ENCODE measurements at places on chromosomes 16 and 17. TPM values are rescaled to one million over a fixed set of nuclear protein-coding genes. Genes with fewer than 3 reads are reported as not detected.

DNA sequence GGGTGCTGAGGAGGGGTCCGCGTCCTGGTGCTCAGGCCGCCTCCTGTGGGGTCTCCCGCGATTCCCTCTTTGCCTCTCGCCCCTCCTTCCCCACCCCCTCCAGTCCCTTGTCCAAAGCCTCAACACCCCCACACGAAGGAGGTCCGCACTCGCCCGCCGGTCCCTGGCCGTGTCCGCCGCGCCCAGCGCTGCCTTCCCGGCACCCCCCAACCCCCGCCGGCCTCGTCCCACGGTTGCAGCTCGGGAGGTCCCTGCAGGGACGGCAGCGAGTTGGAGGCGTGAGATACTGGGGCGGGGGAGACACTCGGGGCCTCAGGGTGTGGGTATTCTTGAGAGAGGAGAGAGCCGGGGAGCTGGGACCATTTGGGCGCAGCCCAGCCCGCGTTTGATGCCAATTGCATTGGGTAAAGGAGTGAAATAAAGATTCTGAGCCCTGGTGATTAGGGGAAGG, 468 bp downstream of the FLYWCH2 start:
- peak; percentile 28 for DNase-seq

DNA sequence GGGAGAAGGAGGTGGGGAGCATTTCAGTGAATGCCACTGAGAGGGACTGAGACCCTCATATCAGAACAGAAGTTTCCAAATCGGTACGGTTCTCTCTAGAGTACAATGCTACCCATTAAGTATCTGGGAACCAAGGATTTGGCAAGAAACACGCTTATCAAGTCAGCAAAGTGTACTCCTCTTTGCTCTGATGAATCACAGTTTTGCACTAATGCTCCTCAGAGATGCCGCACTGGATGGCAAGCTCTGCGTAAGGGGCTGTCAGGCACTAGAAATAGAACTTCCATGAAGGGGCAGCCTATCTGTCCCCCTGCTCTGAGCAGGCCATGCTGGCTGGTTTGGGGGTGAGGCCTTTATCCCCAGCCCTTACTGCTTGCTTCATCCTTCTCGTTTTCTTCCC, 4.8 kb upstream of the ABCC12 start:
- DNase-seq: no peak

GRCh38 chr16:66203476-66203875, 163.0 kb upstream of the CDH5 start:
- no peak for DNase-seq

DNA sequence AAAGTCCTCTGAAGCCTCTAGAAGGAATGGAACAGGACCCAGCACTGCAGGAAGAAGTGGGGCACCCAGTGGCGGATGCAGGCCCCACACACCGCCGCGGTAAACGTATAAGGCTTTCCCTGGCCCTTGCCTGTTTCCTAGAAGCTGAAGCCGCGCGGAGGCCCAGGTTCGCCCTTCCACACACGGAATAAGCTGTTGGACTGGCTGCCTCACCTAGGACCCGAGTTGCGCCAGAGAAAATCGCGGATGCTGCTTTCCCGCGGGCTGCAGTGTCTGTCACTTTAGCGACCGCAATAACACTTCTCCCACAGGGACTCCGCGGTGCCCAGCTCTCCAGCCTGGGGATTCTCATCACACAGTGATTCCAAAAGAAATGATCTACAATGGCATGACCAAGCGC, 1736.9 kb downstream of the TP53TG3F start:
- no peak for DNase-seq

- no peak for DNase-seq
Measured at GRCh38 chr17:12074346-12074745, 53.7 kb downstream of the MAP2K4 start.

- DNase-seq: no peak
Measured at GRCh38 chr16:87620201-87620495, 17.8 kb downstream of the JPH3 start.

GRCh38 chr17:77456271-77456950, 315.6 kb downstream of the SEC14L1 start:
- no peak for DNase-seq

DNA sequence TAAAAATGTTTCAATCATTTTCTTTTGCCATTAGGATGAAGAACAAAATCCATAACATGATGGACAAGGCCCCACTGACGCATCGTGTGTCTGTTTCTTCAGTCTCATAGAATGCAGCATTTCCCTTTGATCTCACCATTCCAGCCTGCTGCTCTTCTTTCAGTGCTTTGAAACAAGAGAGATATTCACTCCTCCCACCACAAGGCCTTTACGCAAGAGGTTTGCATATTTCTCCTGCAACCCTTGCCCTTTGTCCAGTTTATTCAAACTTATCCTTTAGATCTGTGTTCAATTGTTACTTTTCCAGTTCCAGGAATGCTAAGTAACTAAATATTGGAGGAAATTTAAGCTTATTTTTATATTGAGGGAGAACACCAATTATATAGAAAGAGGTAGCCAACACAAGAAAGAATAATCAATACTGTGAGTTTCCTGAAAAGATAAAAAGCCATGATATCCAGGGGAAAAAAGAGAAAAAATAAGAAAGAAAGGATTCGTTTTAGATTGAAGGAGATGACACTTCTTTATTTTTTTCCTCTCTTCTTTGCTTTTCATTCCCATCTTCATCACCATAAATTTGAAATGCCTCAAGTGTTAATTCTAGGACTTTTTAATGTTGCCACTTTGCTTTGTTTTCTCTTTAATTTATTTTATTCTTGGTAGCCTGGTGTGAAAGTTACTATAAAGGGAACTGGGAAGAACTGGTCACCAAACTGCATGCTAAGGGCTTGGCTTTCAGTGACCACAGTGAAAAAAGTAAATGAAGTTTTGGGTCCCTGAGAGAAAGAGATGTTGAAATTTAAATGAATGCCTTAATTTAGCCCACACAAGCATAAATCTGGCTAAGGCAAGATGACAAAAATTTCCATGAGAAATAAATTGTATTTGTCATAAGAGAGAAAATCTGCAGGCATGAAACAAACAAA, 102.1 kb downstream of the KIF2B start:
- DNase-seq: no peak

GRCh38 chr17:17315142-17315821, 12.1 kb downstream of the NT5M start:
- DNase-seq: no peak

- DNase-seq: peak; percentile 39
Measured at GRCh38 chr17:82648742-82649331, 593 bp upstream of the WDR45B start.

GRCh38 chr17:72394531-72394930, 273.7 kb downstream of the SOX9 start:
- no peak for DNase-seq

DNA sequence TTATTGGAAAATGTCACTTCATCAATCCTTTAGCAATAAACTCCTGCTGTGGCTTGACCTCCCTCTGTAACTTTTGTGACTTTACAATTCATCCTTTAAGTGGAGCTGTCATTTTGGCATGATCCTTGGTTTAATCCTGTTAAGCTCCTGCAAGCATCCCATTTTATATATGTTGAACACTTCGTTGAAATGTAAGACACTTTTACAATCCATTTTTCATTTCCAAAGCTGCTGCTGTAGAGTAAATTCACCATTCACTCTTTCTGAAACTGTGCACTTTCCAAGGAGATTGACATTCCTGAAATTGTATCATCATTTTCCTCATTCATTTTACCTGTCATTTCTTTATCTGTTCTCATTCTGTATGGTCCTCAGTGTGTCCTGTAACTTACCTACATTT, 1003.2 kb upstream of the GOT2 start:
- no peak for DNase-seq

- DNase-seq: no peak
Measured at GRCh38 chr16:29789775-29790182, 772 bp upstream of the KIF22 start.

- no peak for DNase-seq
Measured at GRCh38 chr16:20073203-20074098, at the start of gene GPR139. Gene GPR139 (minus strand): TSS chr16:20073890. CDS start chr16:20073616, 274 bp downstream.

DNA sequence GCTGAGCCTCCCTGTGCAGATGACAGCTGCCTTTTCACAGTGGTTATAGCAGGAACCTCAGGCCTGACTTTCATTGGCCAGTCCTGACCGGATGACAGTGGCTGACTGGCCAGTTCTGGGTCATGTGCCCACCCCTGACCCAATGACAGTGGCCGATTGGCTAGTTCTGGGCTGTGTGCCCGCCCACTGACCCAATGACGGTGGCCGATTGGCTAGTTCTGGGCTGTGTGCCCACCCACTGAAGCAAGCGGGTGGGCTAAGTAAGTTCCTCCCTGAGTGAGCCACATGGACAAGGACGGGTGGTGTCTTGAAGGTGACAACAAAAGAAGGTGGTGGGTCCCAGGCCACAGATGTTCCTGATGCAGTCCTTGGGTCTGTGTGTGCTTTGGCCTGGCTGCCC, 9.5 kb downstream of the DEF8 start:
- DNase-seq: no peak

DNA sequence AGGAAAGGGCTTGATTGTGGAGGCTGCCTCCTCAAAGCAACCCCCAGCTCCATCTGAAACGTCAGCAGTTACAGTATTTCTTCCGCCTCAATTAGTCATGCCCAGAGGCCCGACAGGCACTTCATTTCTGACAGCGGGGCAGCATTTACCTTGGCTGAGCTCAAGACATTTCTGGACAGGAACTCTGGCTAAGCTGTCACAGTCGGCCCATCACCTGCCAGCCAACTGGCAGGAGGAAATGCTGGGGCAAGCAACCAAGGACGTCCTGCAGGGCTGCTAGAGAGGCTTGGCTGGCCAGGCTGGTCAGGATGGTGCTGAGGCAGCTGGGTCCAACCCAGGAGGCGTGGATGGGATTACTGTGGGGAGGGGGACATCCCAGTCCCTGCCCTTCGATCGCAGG, 27.8 kb downstream of the PLXDC1 start:
- DNase-seq: no peak

DNA sequence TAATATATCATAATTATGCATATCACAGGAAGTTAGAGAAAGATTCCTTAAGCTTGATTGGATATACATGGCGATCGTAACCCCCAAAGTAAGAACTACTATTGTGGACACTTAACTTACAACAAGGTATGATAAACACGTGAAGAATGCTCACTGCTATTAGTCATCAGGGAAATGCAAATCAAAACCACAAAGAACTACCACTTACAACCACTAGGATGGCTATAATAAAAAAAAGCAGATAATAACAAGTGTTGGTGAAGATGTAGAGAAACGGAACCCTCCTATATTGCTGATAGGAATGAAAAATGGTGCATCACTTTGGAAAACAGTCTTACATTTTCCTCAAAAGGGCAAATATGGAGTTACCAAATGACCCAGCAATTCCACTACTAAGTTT, 265.9 kb downstream of the SLC39A11 start:
- no peak for DNase-seq

GRCh38 chr16:75106351-75107274, 10.0 kb downstream of the LDHD start:
- no peak for DNase-seq

DNA sequence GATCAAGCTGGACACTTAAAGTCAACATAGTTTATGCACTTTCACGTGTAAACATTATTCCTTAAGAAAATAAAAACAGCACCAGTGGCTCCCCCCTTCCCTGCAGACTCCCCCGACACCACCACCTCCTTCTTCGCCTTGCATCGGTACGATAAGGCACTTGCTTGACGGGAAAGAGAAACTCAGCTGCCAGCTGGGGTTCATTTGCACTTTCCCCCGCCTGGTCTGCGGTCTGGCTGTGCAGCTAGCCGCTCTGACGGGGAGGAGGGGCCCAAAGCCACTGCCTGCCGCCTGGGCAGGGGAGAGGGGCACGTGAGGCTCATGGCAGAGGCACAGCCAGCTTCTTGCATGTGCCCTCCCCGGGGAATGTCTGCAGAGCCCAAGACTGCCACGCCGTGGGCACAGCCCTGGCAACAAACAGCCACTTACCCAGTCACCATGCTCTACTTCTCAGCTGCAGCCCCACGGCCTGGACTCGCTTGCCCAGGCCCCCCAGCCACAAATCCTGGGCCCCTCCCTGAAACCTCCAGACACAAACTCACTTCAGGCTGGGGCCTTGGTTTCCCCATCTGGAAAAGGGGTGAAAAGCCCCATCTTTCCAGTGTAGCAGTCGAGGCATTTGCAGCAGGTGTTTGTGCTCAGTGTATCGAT, 16.5 kb upstream of the PRM1 start:
- peak; percentile 78 for DNase-seq

- no peak for DNase-seq
Measured at GRCh38 chr16:69881141-69881540, 70.0 kb upstream of the CLEC18A start.

- DNase-seq: no peak
Measured at GRCh38 chr16:74738113-74738541, 36.5 kb downstream of the FA2H start.

GRCh38 chr16:10988164-10988803, 43.9 kb downstream of the CLEC16A start:
- DNase-seq: no peak

DNA sequence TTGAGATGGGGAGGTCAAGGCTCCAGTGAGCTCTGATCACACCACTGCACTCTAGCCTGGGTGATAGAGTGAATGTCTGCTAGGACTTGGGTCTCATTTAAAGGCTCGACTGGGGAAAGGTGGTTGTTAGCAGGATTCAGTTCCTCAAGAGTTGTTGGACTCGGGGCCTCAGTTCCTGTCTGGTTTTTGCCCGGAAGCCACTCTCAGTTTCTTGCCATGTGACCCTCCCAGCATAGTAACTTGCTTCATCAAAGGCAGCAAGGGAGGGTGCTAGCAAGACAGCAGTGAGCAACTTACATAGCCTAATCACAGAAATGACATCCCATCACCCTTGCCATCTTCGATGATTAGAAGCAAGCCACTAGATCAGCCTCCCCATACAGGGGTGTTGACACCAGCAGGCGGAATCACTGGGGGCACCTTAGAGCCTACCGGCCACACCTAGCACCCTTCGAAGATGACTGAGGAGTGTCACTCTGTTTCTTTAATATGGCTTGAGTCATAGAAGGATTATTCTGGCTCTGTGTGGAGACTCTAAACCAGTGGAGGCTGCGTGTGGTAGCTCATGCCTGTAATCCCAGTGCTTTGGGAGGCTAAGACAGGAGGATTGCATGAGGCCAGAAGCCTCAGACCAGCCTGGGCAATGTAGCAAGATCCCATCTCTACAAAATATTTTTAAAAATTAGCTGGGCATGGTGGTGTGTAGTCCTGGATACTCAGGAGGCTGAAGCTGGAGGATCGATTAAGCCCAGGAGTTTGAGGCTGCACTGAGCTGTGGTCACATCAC, 13.2 kb upstream of the SCNN1B start:
- DNase-seq: no peak

GRCh38 chr16:85678821-85679220, 9.9 kb downstream of the GINS2 start:
- DNase-seq: no peak

TPSAB1 gene
- 0.60 TPM for total RNA-seq

SLC16A11 gene
- 1.3 TPM for total RNA-seq

GPR142 gene
- not detected for total RNA-seq

CCL18 gene
- not detected for total RNA-seq

ZNF18 gene
- 9.5 TPM for total RNA-seq

CNGB1 gene
- 12.1 TPM for total RNA-seq

MAP1LC3B gene
- total RNA-seq: 122 TPM

TLCD3B gene
- total RNA-seq: 45.4 TPM

ZFP1 gene
- total RNA-seq: 43.1 TPM

Data from dorsolateral prefrontal cortex (tissue), 122 donors.